ENCODE measurements at places on chromosomes 1 and 21. TPM values are rescaled to one million over a fixed set of nuclear protein-coding genes. Genes with fewer than 3 reads are reported as not detected.

Gene PPIAL4G
- not detected for total RNA-seq

Gene GSTM5
- 6.4 TPM for total RNA-seq

Gene ADAMTSL4
- 21.5 TPM for total RNA-seq

Gene CHI3L1
- total RNA-seq: 14.8 TPM

Gene CNIH3
- 15.7 TPM for total RNA-seq

Gene ACTN2
- total RNA-seq: under 0.01 TPM

Gene SH3D21
- 4.7 TPM for total RNA-seq

Gene COL24A1
- total RNA-seq: 0.87 TPM

Gene CLCA1
- total RNA-seq: 0.15 TPM

Gene PTTG1IP
- total RNA-seq: 253 TPM

Gene GIPC2
- 0.33 TPM for total RNA-seq

Gene LAMC2
- total RNA-seq: 2.3 TPM

Gene STUM
- total RNA-seq: under 0.01 TPM

Gene CELSR2
- total RNA-seq: 1.5 TPM

Gene ZNF692
- total RNA-seq: 15.3 TPM

Gene VHLL
- total RNA-seq: not detected

Gene KISS1
- 1.7 TPM for total RNA-seq

Gene NRIP1
- 33.7 TPM for total RNA-seq

Gene C1orf210
- not detected for total RNA-seq

Gene C1orf115
- 0.50 TPM for total RNA-seq

Gene PSRC1
- total RNA-seq: 13.2 TPM

Gene NOTCH2
- total RNA-seq: 197 TPM

Gene MAP10
- total RNA-seq: 1.7 TPM

Gene PAPPA2
- 2.2 TPM for total RNA-seq

Gene CA6
- not detected for total RNA-seq

Gene DCST1
- total RNA-seq: not detected

Gene C2CD4D
- not detected for total RNA-seq

Gene PLA2G5
- 6.9 TPM for total RNA-seq

Gene MMP23B
- 2.5 TPM for total RNA-seq

Gene FCRL2
- total RNA-seq: not detected

Gene CYP2J2
- total RNA-seq: 0.29 TPM

Gene LIPI
- total RNA-seq: not detected

Gene TMEM52
- total RNA-seq: 0.15 TPM

Gene ZSWIM5
- 1.3 TPM for total RNA-seq

Gene LRRC38
- total RNA-seq: not detected

Gene USF1
- total RNA-seq: 75.5 TPM

Gene AGMAT
- 0.99 TPM for total RNA-seq

Gene CFAP74
- total RNA-seq: not detected

Gene FBLIM1
- 53.4 TPM for total RNA-seq

Gene CLEC20A
- total RNA-seq: not detected

All from smooth muscle cell of trachea (primary cell).